ENCODE measurements at places on chromosomes 1 and 21.

GRCh38 chr1:217620814-217621213, 10.1 kb downstream of the GPATCH2 start:
- DNase-seq: no peak

- no peak for DNase-seq
Measured at GRCh38 chr1:198352975-198353695, 187.3 kb downstream of the ATP6V1G3 start.

GRCh38 chr1:10515976-10516750, 41.4 kb downstream of the PEX14 start:
- no peak for DNase-seq

DNA sequence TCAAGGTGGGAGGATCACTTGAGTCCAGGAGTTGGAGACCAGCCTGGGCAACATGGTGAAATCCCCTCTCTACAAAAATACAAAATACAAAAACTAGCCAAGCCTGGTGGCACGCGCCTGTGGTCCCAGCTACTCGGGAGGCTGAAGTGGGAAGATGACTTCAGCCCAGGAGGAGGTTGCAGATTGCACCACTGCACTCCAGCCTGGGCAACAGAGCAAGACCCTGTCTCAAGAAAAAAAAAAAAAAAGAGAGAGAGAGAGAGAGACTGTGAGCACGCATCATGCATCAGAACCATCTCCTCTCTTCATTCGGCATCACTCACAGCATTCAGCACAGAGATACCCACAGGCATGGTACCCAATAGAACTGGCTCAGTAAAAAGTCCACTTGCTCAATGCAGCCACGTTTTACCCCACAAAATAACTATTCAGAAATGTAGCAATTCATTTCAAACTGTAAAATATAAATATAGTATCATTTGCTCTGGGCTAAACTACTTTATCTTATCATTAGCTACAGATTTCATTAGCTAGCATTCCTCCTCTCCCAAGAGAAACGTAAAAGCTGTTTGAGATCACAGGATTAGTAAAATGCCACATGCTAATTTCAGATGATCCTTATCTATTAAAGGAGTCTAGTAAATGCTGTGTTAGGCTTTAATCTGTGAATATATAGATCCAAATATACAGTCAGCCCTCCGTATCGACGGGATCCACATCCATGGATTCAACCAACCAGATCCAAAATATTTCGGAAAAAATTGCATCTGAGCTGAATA, 11.7 kb downstream of the LBR start:
- DNase-seq: no peak

DNA sequence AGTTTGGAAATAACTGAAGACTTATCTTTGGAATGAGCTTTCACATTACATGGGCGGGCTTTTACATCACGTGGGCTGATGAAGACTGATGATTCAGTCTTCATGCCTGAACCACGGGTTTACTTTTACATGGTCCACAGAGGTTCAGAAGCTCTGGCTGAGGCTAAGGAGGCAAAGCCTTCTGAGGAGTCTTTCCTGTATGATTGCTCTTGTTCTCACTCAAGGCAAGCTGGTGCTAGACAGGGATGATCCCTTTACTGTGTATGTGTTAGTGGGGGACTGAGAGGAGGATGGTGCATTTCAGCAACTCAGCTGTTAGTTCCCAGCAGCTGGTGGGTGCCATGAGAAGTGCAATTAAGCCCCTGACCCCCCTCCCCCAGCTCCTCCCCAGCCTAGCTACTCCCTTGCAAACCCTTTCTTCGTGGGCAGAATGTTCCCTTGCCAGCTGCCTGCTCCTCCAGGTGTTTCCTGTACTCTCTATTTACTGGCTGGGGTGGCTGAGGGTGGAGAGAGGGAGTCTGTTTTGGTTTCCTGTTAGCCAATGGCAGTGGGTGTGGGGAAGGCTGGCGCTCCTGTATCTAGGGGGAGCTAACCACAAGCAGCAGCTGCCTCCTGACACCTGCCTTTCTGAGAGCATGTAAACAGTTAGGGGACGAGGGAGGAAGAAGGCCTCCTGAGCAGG, 15.4 kb downstream of the BTG2 start:
- peak; percentile 53 for DNase-seq

DNA sequence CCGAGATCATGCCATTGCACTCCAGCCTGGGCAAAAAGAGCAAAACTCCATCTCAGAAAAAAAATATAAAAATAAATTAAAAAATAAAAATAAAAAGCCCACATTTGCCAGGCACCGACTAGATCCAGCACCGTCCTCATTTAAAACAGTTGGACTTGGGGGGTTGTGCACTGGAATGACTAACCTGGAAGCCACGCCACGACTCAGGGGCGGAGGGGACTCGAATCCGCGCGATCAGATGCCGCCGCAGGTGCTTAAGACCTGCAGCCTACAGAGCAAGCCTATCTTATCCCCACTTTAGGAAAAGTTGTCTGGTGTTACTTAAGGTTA, 38.5 kb downstream of the ZBTB8OS start:
- no peak for DNase-seq

DNA sequence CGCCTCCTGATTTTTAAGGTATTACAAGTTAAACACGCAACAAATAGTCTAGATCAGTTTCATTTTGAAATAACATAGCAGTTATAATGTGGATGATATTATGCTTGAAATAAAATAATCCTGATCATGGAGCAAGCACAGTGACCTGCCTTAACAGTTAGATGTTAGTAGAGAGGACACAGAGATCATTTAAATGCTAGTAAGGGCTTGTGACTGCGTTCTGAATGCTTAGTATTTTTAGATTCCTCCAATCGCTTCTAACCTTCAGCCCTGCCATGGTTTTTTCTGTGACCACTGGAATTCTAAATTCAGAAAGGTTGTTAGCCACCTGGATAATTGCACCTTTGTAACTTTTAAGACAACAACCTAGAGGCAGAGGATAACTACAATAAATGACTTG, 46.4 kb downstream of the KIF26B start:
- no peak for DNase-seq

- no peak for DNase-seq
Measured at GRCh38 chr21:43278766-43279577, 110.2 kb downstream of the CRYAA start.
